ENCODE measurements at places on chromosomes 7 and 10.

DNA sequence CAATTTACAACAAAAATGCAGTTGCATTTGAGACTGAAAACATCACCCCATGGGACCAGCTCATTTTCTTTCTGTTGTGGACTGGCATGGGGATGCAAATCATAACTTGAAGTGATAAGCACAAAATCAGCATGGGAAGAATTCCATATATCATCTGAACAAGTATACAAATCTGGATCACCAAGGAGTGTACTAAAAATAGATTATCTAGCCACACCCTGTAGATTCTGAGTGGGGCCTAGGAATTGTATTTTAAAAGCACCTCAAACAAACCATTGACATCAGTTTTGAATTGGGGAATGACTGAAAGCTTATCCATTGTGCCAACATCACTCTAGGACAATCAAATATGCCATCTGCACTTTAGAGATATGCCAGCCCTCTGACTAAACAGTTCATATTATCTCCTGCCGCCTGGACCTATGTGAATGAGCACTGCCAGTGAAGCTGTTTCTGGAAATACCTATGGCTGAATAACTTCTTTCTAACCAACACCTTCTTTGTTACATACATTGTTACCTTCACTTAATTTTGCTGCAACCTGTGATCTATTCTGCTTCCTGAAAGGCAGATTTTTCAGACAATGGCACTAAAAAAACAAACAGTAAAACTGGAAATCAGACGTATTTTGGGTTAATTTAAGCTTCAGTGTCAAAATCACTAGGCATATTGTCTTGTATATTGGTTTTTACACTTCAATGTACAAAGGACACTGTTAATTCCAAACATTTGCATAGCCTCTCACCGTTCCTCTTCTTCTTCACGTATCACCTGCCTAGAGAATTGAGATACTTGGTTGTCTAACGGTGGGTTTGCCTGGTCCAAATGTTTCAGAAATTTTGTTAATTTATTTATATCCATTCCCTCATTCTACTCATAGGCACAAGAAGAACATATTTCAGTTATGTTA lies 42.4 kb upstream of the HGF start:
- no peak for DNase-seq

DNA sequence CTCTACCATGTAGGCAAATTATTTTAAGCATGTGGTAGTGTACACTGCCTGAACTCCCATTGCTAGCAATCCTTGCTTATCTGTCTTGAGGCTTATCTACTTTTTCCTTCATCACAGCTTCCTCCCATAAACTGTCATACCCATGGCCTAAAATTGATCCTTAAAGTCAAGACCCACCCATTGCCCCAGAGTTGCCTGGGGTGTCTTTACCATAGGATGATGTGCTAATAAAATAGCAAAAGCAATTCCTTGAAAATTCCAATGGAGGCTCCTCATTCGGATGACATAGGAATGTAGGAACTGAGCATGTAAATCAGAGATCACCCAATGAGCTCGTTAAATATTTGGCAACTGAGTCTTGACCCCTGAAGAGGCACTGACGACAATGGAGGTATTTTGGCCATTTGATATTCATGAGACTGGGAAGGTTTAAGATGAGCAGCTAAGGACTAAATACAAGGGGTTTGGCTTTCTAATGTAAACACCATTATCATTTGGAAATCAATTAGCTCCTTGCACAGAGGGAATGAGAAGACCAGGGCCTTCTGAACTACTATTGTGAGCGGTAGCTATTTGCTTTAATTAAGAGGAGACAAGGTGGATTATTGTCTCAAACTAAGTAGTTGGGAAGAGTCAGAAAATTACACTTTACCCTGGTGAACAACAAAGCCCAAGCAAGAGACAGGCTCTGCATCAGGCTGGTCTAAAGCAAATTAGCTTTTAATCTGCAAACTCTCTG lies 234.9 kb downstream of the GATA3 start:
- no peak for DNase-seq

DNA sequence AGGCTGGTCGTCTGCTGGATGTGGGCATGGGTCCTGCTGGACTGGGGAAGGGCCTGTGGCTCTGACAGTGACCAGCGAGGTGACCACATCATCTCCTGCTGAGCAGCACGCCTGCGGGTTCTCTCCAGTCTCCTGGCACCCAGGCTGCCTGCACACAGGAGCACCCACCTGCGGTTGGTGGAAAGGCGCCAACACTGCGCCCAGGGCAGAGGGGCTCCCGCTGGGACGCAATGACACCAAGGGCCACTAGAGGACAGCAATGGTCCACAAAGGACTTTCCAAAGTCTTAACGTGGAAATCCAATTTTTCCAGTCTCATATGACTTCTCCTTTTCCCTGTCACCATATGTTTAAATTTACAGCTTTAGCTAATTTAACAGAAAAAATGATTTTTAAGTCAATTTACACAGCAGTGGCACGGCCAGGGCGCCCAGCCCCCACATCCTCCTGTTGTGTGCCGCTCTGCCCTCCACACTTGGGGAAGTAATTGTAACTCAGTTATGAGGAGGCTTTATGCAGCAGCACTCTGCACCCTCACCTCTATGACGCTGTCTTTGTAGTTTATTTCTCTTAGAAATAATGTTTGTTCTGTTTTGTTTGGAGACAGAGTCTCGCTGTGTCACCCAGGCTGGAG lies 38.1 kb downstream of the CFAP46 start:
- DNase-seq = peak; percentile 59

- DNase-seq = peak; percentile 26
Measured at GRCh38 chr10:69516316-69516715, 56.9 kb downstream of the NEUROG3 start.

DNA sequence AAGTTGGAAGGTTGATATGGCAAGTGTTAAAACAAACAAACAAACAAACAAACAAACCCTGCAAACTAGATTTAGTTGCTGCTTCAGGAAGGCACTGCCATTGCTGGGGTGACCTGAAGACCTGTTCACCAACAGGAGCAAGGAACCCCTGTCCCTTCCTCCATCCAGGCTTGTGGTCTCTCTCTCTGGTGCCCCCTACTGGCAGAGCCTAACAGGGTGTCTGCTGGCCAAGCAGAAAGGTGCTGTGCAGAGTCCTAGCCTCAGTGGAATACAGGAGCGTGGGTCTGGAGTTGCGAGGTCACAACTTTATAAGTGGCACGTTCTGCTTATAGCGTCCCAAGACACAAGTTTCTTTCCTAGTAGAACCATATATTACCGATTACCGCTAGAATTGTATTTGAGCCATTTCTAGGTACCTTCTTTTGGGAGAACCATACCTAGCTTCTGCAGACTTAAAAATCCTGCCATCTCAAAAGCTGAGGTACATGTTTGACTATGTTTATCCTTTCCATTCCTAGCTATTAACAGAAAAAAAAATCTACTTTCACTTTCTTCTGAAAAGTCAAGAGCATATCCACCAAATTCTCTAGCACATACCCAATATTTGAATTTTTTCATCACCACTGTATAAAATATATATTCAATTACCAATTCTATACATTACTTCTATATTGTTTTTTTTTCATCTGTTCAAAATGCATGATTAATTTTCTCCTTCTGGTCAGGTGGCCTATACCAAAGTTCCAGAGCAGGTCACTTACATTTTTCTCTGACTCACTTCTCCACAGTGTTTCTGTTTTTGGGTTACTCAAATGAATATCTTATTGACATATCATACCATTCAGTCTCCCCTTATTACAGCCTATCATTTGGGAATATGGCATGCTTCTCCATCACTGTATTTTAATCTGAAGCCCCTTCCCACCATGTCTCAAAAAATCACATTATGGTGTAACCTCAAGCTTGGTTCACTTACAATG lies 29.1 kb upstream of the CALD1 start:
- DNase-seq = peak; percentile 22

DNA sequence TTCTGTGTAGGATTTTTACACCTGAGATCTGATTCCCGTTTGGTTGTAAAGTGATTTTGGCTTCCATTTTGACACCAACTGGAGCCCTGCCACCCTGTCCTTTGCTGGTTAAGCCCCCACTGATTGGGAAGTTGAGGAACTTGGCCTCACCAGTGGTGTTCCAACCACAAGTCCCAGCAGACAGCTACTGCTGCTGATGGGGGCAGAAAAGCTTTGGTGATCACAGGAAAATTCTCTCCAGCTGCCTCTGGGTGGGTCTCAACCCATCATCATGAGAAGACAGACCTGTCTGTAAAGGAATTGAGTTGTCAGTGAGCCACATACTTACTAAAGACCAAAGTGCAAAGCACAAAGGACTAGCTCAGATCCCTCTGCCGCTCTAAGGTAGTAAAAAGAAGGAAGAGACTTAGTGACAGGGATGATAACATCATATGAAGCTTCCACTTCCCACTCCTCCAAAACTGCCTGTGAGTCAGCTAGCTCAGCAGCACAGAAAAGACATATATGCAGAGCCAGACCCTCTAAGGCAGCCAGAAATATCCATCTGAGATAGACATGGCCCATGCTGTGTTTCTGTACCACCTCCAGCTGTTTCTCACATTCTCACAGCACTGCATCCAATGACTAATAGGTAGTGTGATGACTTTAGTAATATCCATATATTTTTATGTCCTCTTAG lies 22.4 kb upstream of the LRRC17 start:
- DNase-seq = no peak

- no peak for DNase-seq
Measured at GRCh38 chr7:117047496-117047895, 94.2 kb downstream of the ST7 start.

- DNase-seq = no peak
Measured at GRCh38 chr7:55649238-55649637, 76.9 kb upstream of the VOPP1 start.

DNA sequence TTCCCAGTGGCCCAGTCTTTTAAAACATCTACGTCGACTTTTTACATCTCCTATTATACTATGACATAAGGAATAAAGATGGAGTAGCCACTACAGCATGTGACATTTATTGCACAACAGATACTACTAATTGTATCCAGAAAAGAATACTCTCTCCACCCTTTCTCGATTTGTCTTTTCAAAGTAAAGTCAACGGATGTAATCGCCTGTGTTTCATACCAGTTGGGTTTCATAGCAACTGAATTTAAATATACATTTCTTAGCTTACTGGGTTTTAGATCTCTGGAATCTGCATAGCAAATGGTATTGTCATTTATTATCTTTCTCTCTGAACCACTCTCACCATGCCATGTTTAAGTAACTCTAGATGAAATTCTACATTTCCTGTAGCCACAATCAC lies 86.4 kb upstream of the TRIL start:
- DNase-seq = no peak

DNA sequence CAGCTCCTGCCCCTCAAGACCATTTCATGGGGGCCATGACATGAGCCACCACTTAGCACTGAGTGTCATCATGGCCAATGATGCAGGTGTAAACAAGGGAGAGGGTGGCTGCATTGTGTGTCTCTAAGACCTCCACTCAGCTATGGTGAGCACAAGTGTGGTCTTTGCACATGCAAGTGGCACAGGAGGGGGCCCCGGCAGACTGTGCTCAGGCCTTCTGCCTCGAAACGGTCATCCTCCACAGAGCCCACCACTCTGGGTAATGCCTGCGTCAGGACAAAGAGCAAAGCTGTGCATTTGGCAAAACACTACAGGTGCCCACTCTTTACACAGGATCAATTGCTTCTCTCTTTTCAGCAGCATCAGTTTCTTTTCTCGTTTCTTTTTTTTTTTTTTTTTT lies 125.5 kb downstream of the SH3PXD2A start:
- DNase-seq = no peak

- no peak for DNase-seq
Measured at GRCh38 chr10:72186258-72186981, 29.4 kb upstream of the ANAPC16 start.

DNA sequence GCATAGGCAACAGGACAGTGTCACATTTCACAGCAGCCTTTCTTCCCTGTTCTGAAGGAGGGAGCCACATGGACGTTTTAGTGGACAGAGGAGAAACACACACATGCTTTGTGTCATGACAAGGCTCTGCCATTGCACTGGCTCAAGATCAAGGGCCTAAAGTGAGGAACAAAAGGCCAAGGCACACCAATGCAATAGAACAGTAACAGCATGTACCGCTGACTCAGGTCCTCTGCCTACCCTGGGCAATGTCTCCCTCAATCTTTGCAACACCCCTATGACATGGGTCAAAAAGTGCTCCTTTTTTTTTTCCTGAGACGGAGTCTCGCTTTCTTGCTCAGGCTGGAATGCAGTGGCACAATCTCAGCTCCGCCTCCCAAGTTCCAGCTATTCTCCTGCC lies 57.8 kb upstream of the SDK1 start:
- peak; percentile 60 for DNase-seq

- DNase-seq = no peak
Measured at GRCh38 chr10:84798312-84798711, 469.9 kb downstream of the CCSER2 start.

- DNase-seq = no peak
Measured at GRCh38 chr10:74822101-74822500, 4.3 kb upstream of the KAT6B start.
